NCI-H774 (cell line): ENCODE measurements at places on chromosomes 12 and 14.

DNA sequence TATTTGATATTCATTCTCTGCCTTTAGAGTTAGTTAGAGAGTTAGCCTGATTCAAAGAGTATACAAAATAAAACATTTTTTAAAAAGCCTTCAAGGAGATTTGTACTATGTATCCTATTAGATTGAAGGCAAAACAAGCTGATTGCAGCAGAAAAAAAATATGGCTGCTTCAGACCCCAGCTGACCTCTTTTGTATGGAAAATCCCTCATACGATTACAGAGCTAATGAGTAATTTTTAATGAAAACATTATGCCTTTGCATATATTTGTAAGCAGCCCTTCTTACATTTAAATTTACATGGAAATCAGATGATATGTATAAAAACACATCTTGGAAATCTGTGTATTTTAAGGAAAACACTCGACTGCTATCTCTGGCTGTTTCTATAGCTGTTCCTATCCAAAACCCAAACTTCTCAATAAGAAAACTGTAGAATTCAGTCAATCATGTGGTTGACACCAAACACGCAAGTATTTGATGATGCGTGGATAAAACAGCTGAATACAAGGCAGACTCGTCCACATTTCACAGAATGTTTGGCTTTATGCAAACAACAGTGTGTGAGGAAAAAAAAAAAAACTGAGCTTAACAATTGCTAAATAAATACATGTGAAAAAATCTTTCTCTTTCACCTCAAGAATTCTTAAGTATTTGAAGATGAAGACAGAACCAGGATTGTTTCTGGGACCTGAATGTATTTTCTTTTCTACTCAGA lies 275.3 kb downstream of the EGLN3 start:
- no peak for DNase-seq

DNA sequence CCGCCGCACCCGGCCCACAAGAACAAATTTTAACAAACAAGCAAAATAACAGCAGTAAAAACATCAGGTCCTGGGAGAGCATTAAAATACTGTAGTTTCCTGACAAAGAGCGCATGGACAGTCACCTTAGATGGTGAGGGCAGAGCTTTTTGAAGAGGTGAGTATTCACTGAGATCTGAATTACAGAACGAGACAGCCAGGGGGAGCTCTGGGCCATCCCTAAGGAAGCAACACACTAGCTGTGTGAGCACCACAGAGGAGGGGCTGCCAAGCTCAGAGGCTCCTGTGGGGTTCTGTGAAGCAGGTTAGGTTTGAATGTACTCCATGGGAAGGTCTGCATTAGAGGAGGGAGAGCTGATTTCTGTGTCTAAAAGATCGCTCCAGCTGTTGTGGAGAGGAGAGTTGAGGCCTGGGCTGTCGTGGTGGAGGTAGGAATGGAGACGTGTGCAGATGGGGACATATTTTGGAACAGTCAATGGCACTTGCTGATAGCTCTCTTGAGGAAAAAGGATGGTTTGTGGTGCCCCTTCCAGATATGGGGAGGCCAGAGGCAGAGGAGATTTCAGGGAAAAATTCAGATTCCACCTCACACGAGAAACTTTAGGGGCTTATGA lies 72.9 kb downstream of the TRAFD1 start:
- DNase-seq = peak; percentile 44

DNA sequence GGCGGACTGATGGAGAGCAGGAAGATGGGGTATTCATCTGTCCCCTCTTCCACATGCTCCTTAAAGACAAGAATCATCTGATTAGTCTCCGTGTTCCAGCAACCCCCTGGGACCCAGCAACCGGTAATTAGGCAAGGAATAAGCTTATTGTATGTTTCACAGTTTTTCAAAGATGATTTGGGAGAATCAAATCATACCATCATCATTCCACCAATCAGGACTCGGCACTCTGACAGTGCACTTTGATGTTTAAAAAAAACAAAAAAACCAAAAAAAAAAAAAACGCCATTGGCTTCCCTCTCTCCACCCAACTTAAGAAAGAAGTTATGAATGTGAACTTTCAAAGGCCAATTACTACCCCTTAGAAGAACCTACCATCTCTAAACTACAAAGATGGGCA lies 1.3 kb upstream of the DYNC1H1 start:
- DNase-seq = no peak

- DNase-seq = no peak
These were observed 2.3 kb downstream of the TM9SF1 start for GRCh38 chr14:24192933-24193332.

DNA sequence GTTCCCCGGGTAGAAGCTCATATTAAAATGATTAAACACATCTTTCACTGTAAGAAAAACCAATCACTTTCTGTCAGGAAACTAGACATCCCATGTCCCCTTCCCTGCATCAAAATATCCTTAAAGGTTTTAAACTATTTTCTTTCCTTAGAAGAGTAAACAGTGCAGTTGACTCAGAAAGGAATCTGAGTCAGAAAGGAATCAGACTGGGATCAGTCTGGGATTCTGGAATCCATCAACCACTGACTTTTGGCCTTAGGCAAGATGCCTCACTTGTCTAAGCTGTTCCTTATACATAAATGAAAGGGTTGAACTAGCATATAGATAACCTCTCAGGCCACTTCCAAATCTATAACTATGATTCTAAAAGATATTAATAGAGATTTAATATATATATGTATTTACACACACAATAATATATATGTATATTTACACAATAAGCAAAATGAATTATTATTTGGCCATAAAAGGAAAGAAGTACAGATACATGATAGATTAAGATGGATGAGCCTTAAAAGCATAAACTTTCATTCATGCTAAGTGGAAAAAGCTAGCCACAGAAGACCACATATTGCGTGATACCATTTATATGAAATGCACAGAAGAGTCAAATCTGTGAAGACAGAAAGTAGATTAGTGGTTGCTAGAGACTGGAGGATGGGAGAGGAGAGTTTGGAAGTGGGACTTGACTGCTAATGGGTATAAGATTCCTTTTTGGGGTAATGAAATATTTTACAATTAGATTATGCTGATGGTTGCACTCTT lies 114.4 kb downstream of the SLC38A1 start:
- no peak for DNase-seq
